CD4-positive, alpha-beta T cell treated with Interleukin-21 for 1 hour (primary cell): ENCODE measurements at places on chromosomes 5 and 9.

- DNase-seq: no peak
Measured at GRCh38 chr9:88746743-88747398, 211.9 kb downstream of the NXNL2 start.

GRCh38 chr9:19922476-19923118 lies 133.8 kb upstream of the SLC24A2 start:
- DNase-seq: no peak

- no peak for DNase-seq
Measured at GRCh38 chr9:114000063-114000454, 78.0 kb downstream of the AMBP start.

- DNase-seq: no peak
Measured at GRCh38 chr5:137209232-137209809, 289.8 kb downstream of the SPOCK1 start.

- DNase-seq: no peak
Measured at GRCh38 chr9:128343855-128344254, 3.5 kb downstream of the SLC27A4 start.

DNA sequence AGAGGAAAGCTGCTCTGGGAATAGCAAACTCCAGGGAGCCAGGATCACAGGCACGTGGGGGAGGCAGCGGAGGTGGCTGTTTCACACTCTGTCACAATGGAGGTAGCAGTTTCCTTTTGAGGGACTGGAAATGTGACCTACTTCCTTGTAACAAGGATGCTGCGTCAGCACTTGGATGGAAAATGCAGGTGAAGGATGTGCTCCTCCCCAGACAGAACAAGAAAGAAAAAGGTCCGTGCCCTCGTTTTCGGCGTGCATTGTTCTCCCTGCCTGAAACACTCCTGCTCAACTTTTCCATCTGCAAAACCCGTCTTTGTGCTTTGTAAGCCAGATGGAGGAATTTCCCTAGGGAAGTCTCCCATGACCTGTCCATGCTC lies 55.1 kb upstream of the SH3PXD2B start:
- no peak for DNase-seq
